ENCODE measurements at places on chromosomes 11 and 22. TPM values are rescaled to one million over a fixed set of nuclear protein-coding genes. Genes with fewer than 3 reads are reported as not detected.

- H3K36me3 ChIP-seq, result no peaks in the 10 kb centered on the region
- no peak overlapping the region for H3K4me3 ChIP-seq
- no peak overlapping the region for H3K27ac ChIP-seq
- no peak for DNase-seq
- no peaks in the 10 kb centered on the region for H3K27me3 ChIP-seq
Measured at GRCh38 chr11:9643751-9644150, 20.1 kb upstream of the SWAP70 start.

- DNase-seq, result peak; percentile 64
- H3K4me3 ChIP-seq, result no peak overlapping the region
Measured at GRCh38 chr22:25485626-25486545, 78.6 kb upstream of the GRK3 start.

TMEM191C gene
- not detected for total RNA-seq

TSPAN32 gene
- total RNA-seq, result not detected

GRCh38 chr11:13102865-13103539 lies 93.9 kb downstream of the RASSF10 start:
- H3K4me3 ChIP-seq, result no peak overlapping the region
- no peaks in the 10 kb centered on the region for H3K27me3 ChIP-seq
- peaks cover 7% of the 10 kb centered on the region for H3K4me1 ChIP-seq
- H3K36me3 ChIP-seq, result no peaks in the 10 kb centered on the region
- H3K27ac ChIP-seq, result no peak overlapping the region

DNA sequence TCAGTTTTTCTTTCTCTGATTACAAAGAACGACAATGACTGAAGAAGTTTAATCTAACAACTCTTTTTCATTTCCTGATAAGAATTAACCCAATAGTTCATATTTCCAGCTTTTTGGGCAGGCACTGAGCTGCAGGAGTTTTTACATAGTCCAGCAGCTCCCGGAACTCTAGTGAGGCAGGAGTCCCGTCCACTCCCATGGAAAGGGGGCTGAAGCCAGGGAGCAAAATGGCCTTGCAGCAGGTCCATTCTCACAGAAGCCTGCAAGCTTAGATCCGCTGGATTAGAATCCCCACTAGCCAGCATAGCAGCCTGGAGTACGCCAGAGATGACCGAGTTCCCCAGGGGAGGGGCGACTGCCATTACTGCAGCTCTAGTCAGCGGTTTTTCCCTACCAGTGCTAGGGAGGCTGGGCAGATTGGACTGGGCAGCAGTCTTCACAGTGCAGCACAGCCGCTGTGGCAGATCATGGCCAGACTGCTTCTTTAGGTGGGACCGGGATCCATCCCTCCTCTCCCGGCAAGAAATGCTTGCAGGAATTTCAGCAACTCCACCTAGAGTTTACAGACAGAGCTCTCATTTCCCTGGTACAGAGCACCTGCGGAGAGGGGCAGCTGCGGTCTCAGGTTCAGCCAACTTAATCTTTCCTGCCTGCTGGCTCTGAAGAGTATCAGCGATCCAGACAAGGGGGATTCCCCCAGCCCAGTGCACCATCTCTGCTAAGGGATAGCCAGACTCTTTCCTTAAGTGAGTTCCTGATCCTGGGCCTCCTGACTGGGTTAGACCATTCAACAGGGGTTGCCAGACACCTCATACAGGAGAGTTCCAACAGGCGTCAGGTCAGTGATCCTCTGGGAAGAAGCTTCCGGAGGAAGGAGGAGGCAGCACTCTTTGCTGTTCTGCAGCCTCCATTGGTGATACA lies 742 bp upstream of the CASP4 start:
- H3K4me1 ChIP-seq, result peaks cover 40% of the 10 kb centered on the region
- H3K27ac ChIP-seq, result peak overlapping the region; percentile 92
- H3K27me3 ChIP-seq, result no peaks in the 10 kb centered on the region

Data from suprapubic skin (tissue), 4 donors.